CD4-positive, CD25-positive, alpha-beta regulatory T cell (primary cell): ENCODE measurements at places on chromosomes 4 and X. TPM values are rescaled to one million over a fixed set of nuclear protein-coding genes. Genes with fewer than 3 reads are reported as not detected.

Gene SORCS2
- not detected for total RNA-seq

Gene F8
- total RNA-seq = 0.89 TPM

Gene GLRB
- not detected for total RNA-seq

- H3K27ac ChIP-seq = no peak overlapping the region
- H3K27me3 ChIP-seq = no peaks in the 10 kb centered on the region
- no peaks in the 10 kb centered on the region for H3K4me1 ChIP-seq
- DNase-seq = no peak
- no peak overlapping the region for H3K4me3 ChIP-seq
- peaks cover 3% of the 10 kb centered on the region for H3K36me3 ChIP-seq
Measured at GRCh38 chrX:109720947-109721346, 12.1 kb downstream of the ACSL4 start.

DNA sequence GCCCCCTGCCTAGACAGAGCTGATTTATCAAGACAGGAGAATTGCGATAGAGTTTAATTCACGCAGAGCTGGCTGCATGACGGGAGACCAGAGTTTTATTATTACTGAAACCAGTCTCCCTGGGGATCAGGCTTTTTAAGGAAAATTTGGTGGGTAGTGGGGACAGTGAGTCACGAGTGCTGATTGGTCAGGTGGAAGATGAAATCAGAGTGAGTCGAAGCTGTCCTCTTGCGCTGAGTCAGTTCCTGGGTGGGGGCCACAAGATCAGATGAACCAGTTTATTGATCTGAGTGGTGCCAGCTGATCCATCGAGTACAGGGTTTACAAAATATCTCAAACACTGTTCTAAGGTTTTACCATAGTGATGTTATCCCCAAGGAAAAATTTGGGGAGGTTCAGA is 36.6 kb downstream of the MYOZ2 start:
- H3K36me3 ChIP-seq = no peaks in the 10 kb centered on the region
- H3K4me1 ChIP-seq = no peaks in the 10 kb centered on the region
- H3K4me3 ChIP-seq = no peak overlapping the region
- no peak for DNase-seq
- no peaks in the 10 kb centered on the region for H3K27me3 ChIP-seq

- H3K27me3 ChIP-seq = no peaks in the 10 kb centered on the region
- H3K4me1 ChIP-seq = no peaks in the 10 kb centered on the region
- DNase-seq = no peak
- no peaks in the 10 kb centered on the region for H3K36me3 ChIP-seq
- no peak overlapping the region for H3K27ac ChIP-seq
Measured at GRCh38 chr4:73311428-73311827, 52.8 kb upstream of the ANKRD17 start.

DNA sequence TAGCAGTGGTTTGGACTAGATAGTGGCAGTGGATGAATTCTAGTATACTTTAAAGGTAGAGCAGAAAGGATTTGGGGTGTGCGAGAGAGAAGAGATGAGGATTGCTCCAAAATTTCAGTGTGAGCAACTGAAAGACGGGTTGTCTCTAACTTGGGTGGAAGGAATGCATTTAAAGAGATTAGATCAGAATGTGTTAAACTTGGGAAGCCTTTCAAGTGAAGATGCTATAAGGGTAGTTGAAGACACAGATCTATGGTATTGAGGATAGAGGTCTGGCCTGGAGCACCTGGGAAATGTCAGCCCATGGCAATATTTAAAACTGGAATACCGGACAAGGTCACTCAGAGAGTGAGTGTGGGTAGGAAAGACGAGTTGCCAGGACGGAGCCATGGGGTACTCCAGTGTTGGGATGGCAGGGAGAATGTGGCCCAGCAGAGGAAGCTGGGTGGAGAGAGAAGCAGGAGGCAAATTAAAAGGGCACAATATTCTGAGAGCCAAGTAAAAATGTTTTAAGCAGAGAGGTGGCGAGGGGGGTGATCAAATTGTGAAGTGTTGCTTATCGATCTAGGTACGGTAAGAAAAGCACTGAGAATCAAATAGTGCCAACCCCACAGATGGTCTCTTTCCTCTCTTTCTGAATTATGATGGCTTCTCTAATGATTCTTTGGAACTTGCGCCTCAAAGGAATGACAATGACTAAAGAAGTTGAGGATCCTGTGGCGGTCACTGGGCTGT is 50.5 kb downstream of the ENOPH1 start:
- no peaks in the 10 kb centered on the region for H3K4me1 ChIP-seq
- H3K27ac ChIP-seq = no peak overlapping the region
- no peaks in the 10 kb centered on the region for H3K27me3 ChIP-seq
- H3K4me3 ChIP-seq = no peak overlapping the region
- no peaks in the 10 kb centered on the region for H3K36me3 ChIP-seq

DNA sequence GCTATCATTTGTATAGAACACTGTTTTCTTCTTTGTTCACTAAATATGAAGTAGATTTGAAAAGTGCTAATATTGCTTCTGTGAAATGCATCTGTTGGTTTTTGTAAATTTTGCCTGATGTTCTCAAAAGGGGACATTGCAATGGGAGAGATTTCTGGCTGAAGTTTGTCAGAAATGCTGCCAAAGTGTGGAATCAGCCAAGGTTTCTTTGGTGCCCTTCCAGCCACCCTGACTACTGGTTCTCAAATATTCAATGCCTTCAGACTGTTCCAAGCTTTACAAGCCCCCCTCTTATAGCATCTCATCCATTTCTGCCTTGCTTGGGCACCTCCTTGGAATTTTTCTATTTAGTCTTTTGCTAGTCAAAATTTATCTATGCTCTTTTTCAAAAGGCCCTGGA is 60.6 kb upstream of the TMLHE start:
- no peak for DNase-seq
- H3K27me3 ChIP-seq = no peaks in the 10 kb centered on the region
- H3K36me3 ChIP-seq = no peaks in the 10 kb centered on the region

DNA sequence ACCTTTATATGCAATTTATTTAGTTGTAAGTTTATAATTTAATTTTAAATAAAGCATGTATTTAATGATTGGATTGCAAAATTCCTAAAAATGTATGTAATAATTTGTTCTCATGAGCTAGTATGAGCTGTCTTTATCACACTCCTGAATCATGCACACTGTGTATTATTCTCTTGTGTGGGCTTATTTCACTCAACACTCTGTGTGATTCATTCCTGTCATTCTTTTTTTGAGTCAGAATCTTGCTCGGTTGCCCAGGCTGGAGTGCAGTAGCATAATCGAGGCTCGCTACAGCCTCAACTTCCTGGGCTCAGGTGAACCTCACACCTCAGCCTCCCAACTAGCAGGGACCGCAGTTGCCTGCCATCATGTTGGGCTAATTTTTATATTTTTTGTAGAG is 123.1 kb upstream of the SLC34A2 start:
- no peak overlapping the region for H3K4me3 ChIP-seq
- no peak overlapping the region for H3K27ac ChIP-seq
- no peak for DNase-seq
- H3K27me3 ChIP-seq = no peaks in the 10 kb centered on the region
- H3K36me3 ChIP-seq = no peaks in the 10 kb centered on the region

- no peak overlapping the region for H3K27ac ChIP-seq
- H3K27me3 ChIP-seq = no peaks in the 10 kb centered on the region
- no peak for DNase-seq
- no peaks in the 10 kb centered on the region for H3K36me3 ChIP-seq
- H3K4me1 ChIP-seq = no peaks in the 10 kb centered on the region
- H3K4me3 ChIP-seq = no peak overlapping the region
Measured at GRCh38 chr4:110994781-110995180, 371.9 kb upstream of the PITX2 start.

DNA sequence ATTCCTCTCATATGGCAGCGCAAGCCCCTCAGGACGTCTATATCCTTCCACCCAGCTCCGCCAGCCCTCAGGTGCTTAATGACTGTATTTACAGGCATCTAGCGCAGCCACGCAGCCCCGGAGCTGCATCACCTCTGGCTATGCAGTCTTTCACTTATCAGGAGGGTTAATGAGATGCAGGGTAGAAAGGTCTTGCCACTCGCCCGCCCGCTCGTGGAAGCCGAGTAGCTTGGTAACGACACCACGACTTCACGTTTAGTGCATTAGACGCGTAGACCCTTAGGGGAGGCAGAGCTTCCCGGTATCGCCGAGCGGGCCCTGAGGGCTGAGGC is 1.5 kb upstream of the SLC16A2 start:
- H3K36me3 ChIP-seq = no peaks in the 10 kb centered on the region
- H3K27me3 ChIP-seq = peaks cover 5% of the 10 kb centered on the region
- no peak for DNase-seq
- no peak overlapping the region for H3K4me3 ChIP-seq

- H3K36me3 ChIP-seq = no peaks in the 10 kb centered on the region
- H3K4me3 ChIP-seq = no peak overlapping the region
- no peaks in the 10 kb centered on the region for H3K27me3 ChIP-seq
- H3K4me1 ChIP-seq = no peaks in the 10 kb centered on the region
- DNase-seq = no peak
Measured at GRCh38 chr4:138766332-138766731, 249.2 kb upstream of the NOCT start.

GRCh38 chrX:73563738-73564068 is 706 bp downstream of the CHIC1 start:
- peaks cover 10% of the 10 kb centered on the region for H3K4me1 ChIP-seq
- H3K27me3 ChIP-seq = no peaks in the 10 kb centered on the region

- no peaks in the 10 kb centered on the region for H3K27me3 ChIP-seq
- H3K4me1 ChIP-seq = no peaks in the 10 kb centered on the region
- H3K4me3 ChIP-seq = no peak overlapping the region
- no peak for DNase-seq
- no peak overlapping the region for H3K27ac ChIP-seq
Measured at GRCh38 chr4:17157304-17157703, 258.9 kb upstream of the LDB2 start.
